ENCODE measurements at places on chromosomes 7 and 10. TPM values are rescaled to one million over a fixed set of nuclear protein-coding genes. Genes with fewer than 3 reads are reported as not detected.

GRCh38 chr10:51770709-51771108 is 71.3 kb upstream of the CSTF2T start:
- DNase-seq, result no peak

DNA sequence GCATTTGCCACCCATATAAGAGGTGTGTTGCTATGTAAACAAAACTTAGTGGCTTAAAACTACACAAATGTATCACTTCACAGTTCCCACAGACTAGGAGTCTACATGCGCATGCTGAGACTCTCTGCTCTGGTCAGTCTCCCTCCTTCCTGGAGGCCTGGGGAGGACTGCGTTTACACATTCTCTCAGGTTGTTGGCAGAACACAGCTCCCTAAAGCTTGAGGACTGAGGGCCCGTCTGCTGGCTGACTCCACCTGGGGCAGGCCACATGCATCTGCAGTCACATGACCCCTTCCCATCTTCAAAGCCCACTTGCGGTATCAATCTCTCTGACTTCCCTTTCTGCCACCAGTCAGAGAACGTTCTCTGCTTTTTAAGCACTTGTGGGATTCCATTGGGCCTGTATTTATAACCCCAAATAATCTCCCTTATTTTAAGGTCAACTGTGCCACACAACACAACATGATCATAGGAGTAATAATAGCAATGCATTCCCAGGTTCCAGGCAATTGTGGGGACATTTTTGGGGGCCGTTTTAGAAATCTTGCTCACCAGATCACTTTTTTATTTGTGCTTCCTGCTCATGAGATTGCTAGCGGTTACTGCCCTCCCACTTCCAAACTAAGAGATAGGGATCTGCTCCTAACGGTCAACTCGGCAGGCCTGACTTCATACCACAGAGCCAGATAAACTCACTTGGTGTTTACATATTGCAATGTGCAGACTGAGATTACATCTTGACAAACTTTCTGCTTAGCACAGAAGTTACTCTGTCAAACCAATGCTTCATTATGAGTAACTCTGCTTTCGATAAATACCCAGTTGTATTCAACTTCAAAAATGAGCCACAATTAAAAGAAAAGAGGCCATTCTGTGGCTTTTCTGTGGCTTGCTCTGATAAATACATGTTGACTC is 96.3 kb downstream of the ALOX5 start:
- peak; percentile 73 for DNase-seq

AKR1C2 gene
- total RNA-seq, result 0.17 TPM

DNA sequence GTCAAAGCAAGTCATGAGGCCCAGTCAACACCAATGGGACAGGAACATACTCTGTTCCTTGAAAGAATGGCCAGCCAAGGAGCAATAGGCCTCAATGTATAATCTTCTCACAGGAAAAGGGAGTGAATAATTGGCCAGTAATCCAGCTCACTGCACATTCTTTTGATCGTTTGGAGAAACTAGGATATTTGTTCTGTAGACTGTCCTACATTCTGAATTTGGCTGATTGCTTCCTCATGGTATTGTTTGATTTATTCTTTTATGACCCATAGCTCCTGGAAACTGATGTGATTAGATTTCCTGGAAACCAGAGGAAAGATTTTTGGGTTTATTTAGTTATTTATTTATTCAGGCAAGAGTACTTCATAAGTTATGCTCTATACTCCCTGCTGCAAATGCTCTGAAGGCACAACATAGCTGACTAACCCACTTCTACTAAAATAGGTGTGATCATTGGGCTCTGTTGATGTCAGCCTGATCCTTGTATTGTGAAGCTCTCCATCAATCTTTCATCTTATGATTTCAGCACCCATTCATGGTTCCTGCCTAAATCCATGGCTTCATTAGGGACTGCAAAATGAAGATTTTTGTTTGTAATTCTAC is 745.2 kb downstream of the SUGCT start:
- no peak for DNase-seq

EEPD1 gene
- total RNA-seq, result 13.8 TPM

SPDYE17 gene
- not detected for total RNA-seq

All from activated CD4-positive, alpha-beta T cell treated with anti-CD3 and anti-CD28 coated beads, Interleukin-2, amount 10 ng/mL, durations not matched to agents 7 days and 5 days (primary cell).